ENCODE measurements at places on chromosomes 1 and 21. TPM values are rescaled to one million over a fixed set of nuclear protein-coding genes. Genes with fewer than 3 reads are reported as not detected.

CD1D gene
- 1.4 TPM for total RNA-seq

DNA sequence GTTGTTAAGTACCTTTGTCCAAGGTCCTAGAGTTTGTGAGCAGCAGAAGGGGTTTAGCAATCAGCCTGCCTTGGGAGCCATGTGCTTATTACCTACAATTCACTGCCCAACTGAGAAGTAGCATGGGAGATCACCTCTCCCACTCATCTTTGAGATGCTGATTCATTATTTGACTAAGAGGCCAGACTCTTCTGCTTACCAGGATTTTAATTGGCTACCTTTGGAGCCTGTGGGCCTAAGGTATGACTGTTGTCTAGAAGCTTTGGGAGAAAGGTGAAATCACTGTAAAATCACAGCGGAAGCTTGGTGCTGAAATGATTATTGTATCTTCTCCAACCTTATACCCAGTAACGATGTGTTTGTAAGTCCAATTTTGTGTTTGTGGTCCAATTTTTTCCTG lies 213.4 kb downstream of the ST6GALNAC3 start:
- DNase-seq: no peak

GRCh38 chr1:205235951-205236350 lies 8.2 kb downstream of the TMCC2 start:
- no peak for DNase-seq

DNA sequence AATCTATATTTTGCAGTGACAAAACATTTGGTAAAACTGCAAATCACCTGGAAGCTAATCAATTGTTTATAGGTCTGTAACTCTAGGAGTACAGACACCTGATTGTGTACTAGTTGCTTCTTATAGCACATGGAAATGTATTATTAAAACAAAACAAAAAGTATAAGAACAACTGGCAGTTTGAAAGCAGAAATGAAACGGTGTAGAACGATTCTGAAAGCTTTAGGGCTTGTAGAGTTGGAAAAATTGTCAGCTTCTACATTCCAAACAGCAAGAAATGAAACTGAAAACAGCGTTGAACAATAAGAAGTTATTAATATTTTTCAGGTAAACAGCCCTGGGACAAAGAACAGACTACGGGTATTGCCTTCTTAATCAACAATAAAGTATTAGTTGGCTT lies 273.3 kb downstream of the OLFM3 start:
- DNase-seq: no peak

DNA sequence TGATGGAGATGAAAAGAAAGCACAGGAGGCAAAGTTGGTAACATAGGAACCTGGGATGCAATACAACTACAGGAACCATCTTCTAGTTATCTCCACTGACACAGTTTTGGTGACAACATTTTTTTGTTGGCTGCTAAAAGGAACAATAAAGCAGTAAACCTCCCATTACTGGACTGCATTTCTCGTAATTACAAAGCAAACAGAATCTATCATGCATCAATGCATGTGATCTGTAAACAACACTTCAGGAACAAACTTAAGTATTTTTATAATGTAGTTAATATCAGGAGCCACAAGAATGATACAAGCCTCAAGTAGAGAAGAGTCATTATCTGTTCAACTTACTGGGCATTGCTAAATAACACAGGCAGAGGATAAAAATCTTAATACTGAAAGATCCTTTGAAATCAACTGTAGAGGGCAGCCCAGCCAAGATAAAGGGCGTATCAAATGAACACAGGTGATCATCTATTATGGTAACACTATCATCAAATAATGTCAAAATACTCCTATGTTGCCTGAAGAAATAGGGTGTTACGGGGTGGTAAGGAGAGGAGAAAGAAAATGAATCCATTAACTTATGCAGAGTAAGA lies 193.3 kb downstream of the EIF4G3 start:
- DNase-seq: no peak

C1orf105 gene
- total RNA-seq: 21.9 TPM

ASTN1 gene
- total RNA-seq: 0.22 TPM

CLCNKA gene
- 0.15 TPM for total RNA-seq

DNA sequence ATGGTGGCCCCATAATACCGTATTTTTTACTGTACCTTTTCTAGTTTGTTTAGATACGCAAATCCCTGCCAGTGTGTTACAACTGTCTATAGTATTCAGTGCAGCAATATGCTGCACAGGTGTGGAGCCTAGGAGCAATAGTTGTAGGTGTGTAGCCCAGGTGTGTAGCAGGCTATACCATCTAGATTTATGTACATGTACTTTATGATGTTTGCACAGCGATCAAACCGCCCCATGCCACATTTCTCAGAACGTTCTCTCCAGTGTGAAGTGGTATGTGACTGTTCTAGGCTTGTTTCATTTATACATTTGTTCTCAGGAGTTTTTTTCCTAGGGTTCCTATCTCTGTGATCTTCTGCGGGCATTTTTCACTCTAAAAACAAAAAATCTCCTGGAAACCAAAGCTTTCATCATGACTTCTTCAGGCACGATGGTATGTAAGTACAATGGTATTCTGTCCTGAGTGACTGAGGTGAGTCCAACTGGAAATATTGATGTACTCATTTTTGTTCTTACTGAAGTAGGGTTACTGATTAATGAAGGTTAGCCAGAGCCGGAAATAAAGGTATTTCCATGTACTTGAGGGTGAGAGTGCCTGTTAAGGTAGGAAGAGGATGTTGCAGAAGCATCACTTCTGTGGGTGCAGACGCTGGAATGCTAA lies 153.0 kb downstream of the GABPA start:
- DNase-seq: no peak

GRCh38 chr1:31736675-31737074 lies 27.5 kb downstream of the ADGRB2 start:
- DNase-seq: no peak

DNA sequence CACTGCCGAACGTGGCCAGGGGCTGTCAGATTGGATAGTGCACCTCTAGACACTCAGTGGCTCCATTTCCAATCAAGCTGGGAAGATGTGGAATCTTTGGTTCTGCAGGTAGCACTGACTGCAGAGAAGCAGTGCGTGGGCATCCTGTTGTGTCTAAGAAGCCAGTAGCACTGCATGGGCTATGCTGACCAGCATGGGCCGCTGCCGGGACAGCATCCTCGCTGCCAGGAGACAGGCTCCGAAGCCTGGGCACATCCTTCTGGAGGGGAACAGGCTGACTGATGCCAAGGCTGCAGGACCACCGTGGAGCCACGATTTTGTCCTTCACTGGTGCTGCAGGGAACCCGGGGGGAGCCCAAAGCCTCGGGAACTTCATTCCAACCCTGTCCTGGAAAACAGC lies 649.4 kb downstream of the NPHP4 start:
- no peak for DNase-seq

LRRC38 gene
- 0.15 TPM for total RNA-seq

GRCh38 chr1:3091334-3091733 lies 22.3 kb downstream of the PRDM16 start:
- no peak for DNase-seq

DNA sequence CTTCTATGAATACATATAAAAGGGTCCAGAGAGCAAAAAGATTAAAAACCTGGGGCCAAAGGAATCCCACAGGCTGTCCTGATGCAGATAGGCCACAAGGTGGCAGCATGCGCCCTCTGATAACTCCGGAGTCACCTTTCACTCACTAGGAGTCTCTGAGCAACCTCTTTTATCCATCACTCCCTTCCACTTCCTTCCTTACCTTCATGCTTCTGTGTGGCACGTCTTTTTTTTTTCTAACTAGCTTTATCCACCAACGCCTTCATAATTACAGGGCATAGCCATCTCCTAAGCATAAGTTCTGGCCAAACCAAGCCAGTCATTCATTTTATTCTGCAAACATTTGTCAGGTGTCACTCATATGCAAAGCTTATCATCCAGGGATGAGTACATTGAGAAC lies 3.9 kb upstream of the PGLYRP4 start:
- peak; percentile 75 for DNase-seq

DNA sequence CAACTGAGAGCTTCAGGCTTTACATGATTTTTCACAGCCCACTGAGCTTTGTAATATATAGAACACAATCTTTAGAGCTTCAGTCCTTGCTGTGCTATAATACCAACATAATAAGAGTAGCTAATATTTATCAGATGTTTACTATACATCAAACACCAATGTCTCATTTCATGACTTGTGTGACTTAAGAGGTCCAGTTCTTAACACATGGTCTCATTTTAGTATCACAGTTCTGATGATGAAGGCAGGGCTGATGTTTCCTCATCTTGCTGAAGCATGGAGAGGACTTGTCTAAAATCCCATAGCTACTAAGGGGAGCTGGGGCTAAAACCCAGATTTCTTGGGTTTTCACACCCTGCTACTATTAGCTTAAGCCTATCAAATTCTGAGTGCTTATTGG lies 5.5 kb downstream of the MTR start:
- no peak for DNase-seq

S100A13 gene
- 124 TPM for total RNA-seq

HUNK gene
- total RNA-seq: 0.40 TPM

DNA sequence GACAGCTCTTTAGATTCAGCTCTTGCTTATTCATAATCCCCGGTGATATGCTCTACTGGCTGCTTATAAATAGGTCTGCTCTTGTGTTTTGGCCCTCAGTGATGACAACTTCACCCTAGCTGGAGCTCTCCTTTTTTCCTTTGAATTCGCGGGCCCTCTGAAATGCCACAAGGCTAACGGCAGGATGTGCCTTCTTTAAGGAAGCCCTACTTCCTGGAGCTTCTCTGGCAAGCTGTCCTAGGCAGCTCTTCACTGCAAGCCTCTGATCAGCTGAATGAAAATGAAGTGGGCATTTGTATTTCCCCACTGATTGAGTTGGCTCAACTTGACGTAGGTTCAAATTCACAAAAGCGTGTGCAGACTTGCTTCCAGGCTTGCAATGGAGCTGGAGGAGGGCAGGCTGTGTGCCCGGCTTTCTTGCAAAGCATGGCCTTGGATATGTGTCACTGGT lies 22.2 kb downstream of the SGIP1 start:
- DNase-seq: no peak

- DNase-seq: no peak
Measured at GRCh38 chr21:42429856-42430255, 26.2 kb downstream of the UBASH3A start.

AADACL4 gene
- not detected for total RNA-seq

DNA sequence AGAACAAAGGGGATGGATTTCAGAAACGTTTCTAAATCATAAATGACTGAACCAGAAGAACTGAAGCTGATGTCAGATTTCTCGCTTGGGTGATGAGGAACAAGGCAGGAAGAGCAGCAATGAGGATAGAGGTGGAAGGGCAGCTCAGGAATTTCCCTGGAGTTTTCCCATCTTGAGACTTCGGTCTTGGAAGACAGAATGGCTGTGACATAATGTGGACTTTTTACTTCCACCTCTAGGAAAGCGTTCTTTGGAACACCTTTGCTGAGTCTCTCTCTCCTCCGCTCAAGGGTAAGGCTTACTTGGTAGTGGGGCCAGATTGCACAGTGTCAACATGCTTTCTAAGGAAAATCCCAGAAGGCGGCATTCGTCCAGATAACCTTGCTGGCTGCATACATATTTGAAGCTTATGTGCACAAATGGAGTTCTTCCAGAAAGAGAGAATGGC lies 36.6 kb downstream of the DEGS1 start:
- no peak for DNase-seq

RYR2 gene
- total RNA-seq: 828 TPM

ADORA3 gene
- 4.1 TPM for total RNA-seq

GRCh38 chr1:23282957-23283356 lies 61.1 kb downstream of the HNRNPR start:
- no peak for DNase-seq

DNA sequence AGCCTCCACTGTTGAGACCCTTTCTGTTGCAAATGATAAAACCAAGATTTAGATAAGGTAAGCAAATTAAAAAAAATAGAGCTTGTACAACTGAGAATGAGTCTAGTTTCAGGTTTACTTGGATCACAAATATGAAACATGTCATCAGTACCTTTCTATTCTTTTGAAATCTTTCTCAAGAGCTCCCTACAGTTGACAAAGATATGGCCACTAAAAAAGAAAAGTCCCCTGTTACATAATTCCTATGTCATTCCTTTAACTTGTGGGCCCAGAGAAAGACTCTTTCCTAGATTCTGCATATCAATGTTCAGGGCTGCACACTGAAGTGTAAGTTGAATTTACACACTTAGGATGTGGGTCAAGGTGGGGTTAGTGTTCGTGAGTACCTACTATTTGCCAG lies 168.1 kb downstream of the PLA2G4A start:
- no peak for DNase-seq

KCND3 gene
- total RNA-seq: 19.8 TPM

DNA sequence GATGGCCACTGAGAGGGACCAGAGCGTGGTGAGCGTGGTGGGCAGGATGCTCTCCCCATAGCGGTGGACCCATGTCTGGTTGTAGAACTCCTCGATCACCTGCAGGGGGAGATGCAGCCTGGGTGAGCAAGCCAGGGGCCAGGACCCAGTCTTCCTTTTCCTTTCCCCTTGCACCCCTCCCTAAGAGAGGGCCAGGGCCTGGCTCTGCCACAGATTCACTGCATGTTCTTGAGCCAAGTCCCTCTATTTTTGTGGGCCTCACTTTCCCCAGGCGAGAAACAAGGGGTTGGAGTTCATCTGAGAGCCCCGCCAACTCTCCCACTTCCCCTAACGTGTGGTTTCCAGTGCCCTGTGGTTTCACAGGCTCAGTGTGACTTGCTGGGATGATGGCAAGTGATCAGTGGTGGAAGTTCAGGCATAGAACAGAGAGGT lies 27.5 kb downstream of the SLC2A1 start:
- no peak for DNase-seq

DNA sequence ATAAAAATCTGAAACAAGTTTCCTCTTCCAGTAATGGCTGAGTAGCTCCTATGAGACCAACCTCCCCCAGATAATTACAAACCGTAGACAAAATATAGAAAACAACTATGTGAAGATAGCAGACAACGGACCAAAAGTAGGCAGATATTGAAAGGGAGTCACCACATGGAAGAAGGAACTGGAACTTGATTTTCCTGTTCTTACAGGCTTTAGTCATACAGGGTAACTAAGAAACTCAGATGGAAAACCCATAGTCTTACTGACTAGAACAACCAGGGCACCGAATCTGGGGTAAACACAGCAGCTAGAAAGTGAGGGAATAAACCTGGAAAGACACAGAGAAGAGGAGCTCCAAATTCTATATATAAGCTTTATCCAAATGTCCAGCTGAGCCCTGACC lies 26.0 kb downstream of the LMX1A start:
- no peak for DNase-seq

DNA sequence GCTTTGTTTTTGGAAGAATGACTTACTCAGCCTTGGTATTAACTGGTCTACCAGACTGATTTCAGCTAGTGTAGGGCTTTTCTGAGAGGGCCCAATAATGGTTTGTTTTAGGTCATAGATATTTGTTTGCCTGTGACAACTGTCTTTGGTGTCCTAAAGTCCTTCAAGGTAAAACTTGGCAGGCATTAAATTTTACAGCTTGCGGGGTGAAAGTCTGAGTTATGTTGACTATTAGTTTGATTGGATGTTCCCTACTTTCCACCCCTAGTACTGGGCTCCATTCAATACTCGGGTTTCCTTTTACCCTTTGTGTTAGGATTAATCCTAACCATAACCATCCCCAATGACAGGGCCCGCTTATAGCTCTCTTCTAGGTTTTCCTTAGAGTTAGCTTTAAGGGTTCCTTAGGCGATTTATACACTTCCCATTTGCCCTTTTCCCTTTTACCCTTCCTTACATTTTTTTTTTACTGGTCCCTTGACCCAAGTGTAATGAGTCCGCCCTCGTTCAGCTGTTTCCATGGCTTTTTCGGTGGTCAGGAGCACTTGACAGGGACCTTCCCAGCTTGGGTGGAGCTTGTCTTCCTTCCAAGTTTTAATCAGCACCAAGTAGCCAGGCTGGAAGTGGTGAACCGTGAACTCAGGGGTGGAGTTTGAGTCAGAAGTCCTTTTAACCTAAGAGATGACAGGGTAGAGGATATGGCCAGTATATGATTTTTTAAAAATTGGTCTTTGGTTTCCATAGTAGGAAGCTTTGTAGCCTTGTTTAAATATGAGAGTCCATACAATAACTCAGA lies 28.5 kb upstream of the LCE5A start:
- no peak for DNase-seq

PCBP3 gene
- total RNA-seq: 2.7 TPM

Measured in left ventricle myocardium superior (tissue), 1 donor.